ENCODE measurements at places on chromosomes 7 and 10.
A peak's percentile ranks its signal among the peaks of the same experiment; 100 is the strongest.

- peak; percentile 80 for DNase-seq
These were observed 22.4 kb upstream of the IFIT2 start for GRCh38 chr10:89279421-89279869.

GRCh38 chr7:2851497-2851896 lies 7.4 kb upstream of the GNA12 start:
- no peak for DNase-seq

- no peak for DNase-seq
These were observed 7.6 kb downstream of the ARHGAP12 start for GRCh38 chr10:31921031-31921430.

- DNase-seq: no peak
These were observed 371.4 kb downstream of the PHTF2 start for GRCh38 chr7:78169992-78170391.

DNA sequence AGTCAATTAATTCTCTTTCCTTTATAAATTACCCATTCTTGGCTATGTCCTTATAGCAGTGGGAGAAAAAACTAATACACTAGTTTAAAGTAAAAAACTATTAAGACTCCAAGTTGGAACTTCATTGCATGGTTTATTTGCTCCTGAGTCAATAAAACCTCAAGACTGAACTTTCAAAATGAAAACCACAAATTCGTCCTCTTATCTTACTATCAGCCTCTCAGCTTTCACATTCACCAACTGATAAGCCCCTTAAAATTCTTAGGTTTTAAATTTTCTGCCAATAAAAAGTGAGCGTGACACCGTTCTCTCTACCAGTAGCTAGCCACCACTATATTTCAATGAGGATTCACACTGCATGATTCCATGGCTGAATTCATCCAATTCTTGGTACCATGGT lies 346.4 kb upstream of the NPSR1 start:
- no peak for DNase-seq

- no peak for DNase-seq
These were observed 13.2 kb downstream of the TMEM273 start for GRCh38 chr10:49174926-49175500.

GRCh38 chr10:94992811-94993210 lies 54.4 kb downstream of the CYP2C9 start:
- no peak for DNase-seq

GRCh38 chr10:103470761-103471653 lies 8.0 kb downstream of the CALHM3 start:
- no peak for DNase-seq

DNA sequence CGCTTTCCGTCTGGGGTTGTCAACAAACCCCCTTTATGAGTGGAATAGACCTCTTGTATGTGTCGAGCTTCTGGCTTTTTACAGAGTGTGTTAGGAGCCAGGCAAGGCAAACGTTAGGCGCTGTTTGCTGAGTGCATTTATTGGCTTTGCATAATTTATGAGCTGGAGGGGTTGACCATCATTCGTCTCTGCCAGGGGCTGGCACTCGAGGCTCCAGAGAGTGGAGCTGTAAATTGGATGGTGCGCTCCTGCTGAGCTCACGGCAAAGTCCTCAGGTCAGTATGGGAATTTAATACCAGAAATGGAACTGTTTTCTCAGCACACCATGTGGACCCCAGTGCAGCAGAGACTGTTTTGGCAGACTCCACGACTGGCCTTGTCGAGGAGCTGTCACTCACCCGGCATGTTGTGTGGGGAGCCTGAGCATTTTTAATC lies 699.4 kb upstream of the GALNT17 start:
- no peak for DNase-seq

DNA sequence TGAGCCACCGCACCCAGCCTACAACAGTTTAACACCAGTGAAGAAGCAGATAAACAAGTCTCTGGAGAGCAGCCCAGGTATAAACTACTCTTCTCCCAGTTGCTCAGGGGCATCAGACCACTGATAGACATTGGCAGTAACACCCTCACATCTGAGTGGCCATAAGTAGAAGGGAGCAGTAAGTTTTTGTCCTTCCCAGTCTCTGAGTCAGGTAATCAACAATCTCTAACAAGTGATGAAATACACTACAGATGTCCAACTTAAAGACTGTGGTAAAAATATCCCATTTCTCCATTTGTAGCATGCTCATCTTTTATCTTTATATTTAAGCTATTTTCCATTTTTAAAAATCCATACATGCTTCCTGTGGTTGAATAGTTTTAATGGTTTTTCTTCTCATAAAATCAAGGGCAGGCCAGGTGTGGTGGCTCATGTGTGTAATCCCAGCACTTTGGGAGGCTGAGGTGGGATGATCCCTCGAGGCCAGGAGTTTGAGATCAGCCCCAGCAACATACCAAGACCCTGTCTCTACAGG lies 78.6 kb downstream of the GSAP start:
- no peak for DNase-seq

DNA sequence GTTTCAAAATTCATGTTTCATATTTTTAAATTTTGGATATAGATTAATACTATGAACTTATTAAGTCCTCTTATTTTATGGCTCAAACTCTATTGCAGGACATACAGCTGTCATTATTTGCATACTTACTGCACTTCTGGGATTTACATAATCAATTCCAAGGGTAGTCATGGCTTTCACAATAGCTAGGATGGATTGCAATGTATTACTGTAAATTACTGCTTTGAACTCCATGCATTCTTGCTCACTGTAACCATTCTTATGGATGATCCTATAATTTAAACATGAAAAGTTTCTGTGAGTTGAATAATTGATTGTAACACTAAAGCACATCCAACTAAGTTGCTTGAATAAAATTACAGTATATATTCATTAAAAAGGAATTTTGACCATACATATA lies 23.5 kb downstream of the GNAT3 start:
- no peak for DNase-seq

DNA sequence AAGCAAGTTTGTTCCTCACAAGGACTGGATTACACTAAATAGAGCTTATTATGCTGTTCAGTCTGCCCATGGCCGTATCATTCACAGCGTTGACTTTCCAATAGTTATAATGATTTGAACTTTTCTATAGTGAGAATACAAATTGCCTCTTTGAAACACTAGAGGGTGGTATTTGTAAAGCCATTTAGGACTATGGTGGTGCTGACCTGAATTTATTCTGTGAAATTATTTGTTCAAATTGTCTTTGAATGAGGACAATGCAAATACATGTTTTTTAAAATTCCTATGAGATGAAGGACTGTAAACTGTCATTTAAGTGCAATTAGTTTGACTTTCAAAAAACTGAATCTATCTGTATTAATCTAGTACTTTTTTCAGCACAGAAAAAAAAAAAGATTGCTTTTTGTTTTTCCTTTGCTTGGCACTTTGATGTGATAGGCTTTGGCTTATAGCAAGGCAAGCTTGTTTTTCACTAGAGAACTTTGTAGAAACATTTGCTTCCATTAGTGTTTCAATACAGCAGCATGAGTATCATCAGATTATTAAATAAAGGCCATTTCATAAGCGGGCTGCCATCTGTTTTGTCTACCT lies 122.7 kb upstream of the TMEM229A start:
- DNase-seq: no peak

DNA sequence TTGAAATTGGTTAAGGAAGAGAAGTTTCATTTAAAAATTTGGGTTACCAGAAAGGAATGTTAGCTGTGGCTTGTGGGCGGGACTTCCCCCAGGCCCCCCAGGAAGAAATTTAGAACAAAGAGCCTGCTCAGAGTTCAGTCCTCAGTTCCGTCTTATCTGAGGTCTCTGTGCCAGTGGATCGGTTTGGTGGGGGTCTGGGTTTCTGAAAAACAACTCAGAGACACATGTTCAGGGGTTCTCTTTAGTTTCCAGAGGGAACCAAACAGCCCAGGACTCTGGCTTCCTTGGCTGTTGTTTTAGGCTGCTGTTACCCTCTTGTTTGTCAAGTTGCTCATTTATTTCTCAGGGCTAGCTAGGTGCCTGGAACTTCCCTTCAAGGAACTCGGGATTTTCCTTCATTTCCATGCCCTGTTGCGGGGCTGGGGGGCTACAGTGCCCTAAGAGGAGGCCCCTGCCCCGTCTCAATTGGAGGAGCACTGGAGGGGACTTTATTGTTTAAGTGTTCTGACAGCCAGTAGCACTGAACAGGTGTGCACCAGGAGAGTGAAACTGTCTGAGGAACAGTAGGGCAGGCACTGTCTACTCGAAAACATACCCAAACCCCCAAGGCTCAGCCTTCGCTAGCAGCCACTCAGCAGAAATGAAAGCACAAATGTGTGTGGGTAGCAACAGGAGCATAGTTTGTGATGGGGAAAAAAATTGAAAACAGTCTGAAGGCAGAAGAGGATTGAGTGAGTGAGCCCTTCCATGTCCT lies 59.9 kb downstream of the ALOX5 start:
- DNase-seq: no peak

DNA sequence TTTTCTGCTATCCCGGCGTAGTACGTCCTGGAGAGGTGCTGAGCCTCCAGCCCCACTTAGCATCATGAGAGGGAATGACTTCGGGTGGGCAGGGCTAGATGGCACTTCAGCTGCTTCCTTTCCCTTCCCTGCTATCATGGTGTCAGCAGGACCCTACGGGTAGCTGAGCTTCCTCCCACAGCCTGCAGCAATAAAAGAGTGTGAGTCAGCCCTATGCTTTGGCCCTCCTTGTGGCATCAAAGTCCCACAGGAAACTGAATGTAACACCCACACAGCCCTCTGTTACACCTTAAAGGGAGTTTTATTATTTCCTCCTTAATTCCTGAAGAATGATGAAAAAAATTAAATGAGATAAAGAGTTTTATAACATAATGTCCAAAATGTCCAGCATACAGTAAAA lies 458.1 kb downstream of the RPS24 start:
- DNase-seq: no peak

DNA sequence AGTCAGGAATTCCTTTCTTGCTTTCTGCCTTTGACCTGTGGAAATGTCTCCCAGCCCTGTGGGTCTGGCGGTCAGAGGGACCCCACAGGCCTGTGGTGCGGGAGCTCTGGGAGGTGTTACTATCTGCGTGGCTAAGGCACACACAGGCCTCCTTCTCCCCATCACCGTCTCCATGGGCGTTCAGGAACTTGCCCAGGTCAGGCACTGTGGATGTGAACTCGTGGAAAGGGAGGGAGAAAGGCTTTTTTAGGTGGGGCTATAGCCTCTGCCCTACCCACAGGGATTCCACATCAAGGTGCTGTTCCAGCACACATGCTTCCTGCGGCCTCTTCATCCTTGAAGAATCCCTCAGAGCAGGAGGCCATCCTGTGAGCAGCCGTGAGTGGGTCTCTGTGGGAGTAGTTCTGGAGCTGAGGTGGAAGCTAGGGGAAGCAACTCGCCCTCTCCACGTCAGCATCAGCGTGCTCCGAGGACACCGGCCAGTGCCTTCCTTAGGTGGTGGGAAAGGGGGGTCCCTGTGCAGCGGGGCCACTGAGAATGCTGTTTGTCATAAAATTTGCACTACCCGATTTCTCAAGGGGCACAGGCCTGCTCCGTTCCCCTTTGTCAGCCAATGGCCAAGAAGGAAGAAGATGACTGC lies 7.5 kb upstream of the ATP6V0E2 start:
- no peak for DNase-seq

DNA sequence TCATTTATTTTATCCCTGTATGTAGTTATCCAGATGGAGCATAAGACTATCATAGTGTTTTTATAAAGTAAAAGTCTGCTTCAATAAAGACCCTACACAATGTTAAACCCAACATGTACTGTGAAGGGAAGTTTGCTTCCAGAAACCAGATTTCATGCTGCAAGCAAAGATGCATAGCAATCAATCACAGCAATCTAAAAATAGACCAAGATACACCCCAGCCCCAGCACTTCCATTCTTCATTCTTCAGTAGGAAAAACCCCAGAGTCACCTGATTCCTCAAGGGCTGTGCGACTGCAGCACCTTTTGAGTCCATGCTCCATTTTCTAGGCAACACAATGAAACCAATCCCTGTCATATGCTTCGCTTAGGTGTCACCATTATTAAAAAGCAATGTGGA lies 66.9 kb upstream of the PDE1C start:
- no peak for DNase-seq

DNA sequence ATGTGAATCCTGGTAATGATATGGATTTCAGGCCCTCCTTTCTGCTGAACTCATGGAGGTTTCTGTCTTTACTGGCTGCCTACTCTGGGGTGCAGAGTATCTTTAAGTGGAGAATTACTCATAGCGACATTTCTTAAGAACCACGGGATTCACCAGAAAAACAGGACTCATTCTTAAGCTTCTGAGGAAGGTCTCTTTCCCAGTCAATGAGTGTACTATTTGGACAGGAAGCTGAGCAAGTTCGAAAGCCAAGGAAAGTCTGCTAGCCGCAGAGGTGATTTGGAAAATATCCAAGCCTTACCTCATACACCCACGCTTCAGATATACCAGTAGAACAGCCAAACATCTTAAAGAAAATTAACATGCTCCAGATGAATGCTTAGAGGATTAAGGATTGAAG lies 377.6 kb upstream of the MYO3A start:
- peak; percentile 99 for DNase-seq

- no peak for DNase-seq
These were observed 4.4 kb upstream of the CLIP2 start for GRCh38 chr7:74284781-74285259.
